Fibroblast of the conjunctiva (primary cell): ENCODE measurements at places on chromosomes 6 and 20.

DNA sequence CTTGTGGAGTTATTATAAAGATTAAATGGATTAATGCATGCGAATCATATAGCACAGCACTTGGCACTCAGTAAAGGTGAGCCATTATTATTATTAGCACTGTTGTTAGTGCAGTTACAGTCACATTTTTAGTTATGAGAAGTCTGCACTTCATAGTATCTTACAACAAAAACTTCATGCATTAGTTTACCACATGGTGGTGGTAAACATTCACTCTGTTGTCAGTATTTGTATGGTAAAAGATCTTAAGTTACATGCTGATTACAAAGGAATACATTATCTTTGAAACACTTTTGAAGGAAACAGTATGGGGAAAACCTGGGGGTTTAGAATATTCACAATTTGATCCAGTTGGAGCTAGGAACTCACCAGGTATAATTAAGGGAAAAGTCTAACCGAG is 20.8 kb downstream of the TMEM14A start:
- no peak for DNase-seq

GRCh38 chr20:60073086-60073485 is 114.9 kb downstream of the CDH26 start:
- DNase-seq, result no peak

DNA sequence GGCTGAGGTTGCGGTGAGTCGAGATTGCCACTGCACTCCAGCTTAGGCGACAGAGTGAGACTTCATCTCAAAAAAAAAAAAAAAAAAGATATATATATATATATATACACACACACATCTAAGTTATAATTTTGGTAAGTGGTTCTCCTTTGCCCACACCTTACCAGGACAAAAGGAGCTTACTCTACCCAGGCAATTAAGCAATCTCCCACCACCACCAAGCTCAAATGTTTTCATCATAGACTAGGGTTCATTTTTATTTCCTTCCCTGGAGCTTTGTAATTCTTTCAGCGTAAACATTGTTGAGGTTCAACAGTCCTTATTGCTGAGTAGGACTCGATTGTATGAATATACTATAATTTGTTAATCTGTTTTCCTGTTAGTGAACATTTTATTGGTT is 23.5 kb downstream of the AMD1 start:
- DNase-seq, result no peak

DNA sequence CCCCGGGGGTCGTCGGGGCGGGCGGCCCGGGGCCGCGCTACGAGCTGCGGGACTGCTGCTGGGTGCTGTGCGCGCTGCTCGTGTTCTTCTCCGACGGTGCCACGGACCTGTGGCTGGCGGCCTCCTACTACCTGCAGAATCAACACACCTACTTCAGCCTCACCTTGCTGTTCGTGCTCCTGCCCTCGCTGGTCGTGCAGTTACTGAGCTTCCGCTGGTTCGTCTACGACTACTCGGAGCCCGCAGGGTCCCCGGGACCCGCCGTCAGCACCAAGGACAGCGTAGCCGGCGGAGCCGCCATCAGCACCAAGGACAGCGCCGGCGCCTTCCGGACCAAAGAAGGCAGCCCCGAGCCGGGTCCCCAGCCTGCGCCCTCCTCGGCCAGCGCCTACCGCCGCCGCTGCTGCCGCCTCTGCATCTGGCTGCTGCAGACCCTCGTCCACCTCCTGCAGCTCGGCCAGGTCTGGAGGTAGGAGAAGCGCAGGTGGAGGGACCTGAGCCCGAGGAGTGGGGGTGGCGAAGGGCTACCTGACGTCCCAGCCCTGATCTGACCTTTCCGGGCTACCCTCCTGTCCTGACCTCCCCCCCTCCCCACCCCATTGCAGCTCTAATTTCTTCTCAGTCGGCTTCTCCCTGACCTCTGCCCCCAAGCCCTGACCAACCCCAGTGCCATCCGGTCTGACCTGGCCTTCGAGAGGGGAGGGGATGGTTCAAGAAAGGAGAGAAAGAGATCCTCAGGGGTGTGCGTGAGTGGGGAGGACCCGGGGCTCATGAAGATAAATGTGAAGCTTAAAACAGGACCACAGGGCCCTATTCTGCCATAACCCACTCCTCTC is 558 bp downstream of the XKR7 start:
- peak; percentile 13 for DNase-seq

DNA sequence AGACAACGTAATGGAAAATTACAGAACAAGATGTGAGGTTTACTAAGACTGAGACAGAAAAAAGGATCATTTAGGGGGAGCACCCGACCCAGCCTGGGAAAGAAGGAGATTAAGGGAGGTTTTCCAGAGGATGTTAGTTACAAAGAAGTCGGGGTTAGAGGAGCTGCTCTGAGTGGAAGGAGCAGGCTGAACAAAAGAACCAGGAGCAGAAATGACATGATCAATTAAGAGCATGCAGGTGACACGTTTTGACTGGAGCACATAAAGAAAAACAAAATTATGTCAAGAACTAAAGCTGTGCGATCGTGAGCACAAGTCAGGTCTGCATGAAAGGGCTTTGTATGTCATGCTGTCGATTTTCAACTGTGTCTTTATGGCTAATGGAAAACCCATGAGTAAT is 417.3 kb upstream of the MARCKS start:
- DNase-seq, result no peak

GRCh38 chr6:94130478-94130877 is 711.1 kb upstream of the EPHA7 start:
- no peak for DNase-seq

DNA sequence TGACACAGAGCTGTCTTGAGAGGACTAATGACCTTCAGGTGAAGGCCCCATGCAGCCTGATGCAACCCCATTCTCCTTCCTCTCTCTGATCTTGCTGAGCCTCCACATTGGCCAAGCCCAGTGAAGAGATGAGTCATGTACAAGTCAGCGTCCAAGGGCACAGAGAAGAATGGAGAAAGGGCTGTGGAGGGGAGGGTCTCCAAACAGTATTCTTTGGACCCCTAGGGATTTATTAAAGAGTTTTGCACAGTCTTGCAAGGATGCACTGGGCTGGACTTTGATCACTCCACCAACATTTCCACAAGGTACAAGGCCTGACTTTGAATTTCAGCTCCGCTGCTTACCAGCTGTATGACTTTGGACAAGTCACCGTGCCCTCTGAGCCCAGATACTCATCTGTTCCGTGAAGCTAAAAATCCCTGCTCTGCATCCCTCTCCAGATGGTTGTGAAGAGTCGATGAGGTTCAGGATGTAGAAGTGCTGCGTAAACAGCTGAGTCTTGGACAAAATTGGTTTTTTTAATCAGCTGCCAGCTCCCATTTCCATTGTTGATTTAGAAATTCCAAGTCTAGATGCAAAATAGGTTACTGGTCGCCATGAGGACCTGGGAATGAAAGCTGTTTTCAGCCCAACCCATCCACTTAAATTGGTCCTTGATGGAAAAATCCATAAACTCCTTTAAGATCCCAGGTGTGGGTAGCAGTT is 14.1 kb upstream of the KCNG1 start:
- DNase-seq, result peak; percentile 32

GRCh38 chr6:170163405-170164170 is 127.3 kb downstream of the DLL1 start:
- no peak for DNase-seq

- no peak for DNase-seq
Observed at GRCh38 chr6:108820006-108820405, 28.2 kb upstream of the ARMC2 start.

GRCh38 chr6:169831450-169832246 is 80.2 kb downstream of the ERMARD start:
- peak; percentile 21 for DNase-seq
